ENCODE measurements at places on chromosomes 11 and 22. TPM values are rescaled to one million over a fixed set of nuclear protein-coding genes. Genes with fewer than 3 reads are reported as not detected.

DNA sequence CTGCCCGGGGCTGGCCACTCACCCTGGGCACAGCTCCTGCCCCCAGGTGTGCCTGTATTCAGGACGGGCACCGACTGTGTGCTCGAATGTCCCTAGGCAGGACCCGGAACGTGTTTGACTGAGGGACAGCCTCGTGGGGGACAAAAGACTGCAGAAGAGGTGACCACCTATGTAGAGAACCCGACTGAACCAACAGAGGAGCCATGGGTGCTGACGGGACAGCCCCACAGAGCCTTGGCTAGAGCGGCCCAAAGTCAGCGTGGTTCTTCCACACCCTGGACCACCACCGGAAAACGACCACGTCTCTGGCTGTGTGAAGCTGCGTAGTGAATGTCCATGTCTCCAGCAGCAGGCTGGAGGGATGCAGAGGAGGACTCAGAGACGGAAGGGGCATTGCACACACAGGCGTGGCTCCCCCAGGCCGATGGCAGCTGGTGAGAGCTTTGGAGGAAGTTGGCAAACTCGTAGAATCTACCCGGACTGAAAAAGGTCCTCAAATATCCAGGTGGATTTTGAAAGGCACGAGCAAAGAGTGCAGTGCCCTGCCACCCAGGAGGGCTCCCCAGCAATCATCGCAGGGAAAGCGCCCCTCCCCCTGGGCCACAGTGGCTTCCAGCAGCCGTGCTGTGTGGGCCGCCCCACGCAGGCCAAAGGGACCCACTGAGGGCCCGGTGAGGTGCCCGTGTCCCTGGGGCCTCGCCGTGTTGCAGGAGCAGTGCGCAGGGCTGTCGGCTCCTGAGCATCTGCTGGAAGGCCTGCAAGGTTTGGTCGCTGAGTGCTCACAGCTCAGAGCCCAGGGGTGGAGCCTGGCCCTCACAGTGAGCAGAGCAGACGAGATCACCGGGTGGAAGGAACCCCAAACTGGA lies 17.5 kb upstream of the MUC5B start:
- H3K4me3 ChIP-seq = no peak overlapping the region
- no peak overlapping the region for H3K27ac ChIP-seq
- no peaks in the 10 kb centered on the region for H3K27me3 ChIP-seq
- H3K4me1 ChIP-seq = no peaks in the 10 kb centered on the region
- no peaks in the 10 kb centered on the region for H3K36me3 ChIP-seq

DNA sequence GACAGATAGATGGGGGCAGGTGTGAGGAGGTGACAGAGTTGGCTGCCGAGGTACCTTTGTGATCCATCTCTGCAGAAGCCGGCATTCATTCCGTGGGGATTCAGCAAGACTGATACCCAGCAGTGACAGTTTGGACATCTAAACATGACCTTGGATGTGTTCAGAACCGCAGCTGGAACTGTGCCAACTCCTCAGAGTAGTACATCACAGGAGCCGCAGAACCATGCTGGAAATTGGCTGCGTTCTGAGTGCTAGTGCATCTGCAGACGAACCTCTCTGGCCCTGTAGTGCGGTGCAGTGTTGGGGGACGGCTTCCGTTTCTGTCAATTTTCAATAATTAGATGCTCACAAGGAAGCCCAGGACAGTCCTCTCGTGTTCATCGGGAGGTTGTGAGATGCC lies 772.1 kb downstream of the NTM start:
- no peak overlapping the region for H3K27ac ChIP-seq
- H3K4me3 ChIP-seq = no peak overlapping the region
- no peaks in the 10 kb centered on the region for H3K27me3 ChIP-seq
- no peak for DNase-seq
- no peaks in the 10 kb centered on the region for H3K36me3 ChIP-seq

GRCh38 chr11:44029977-44030911 lies 17.5 kb upstream of the ACCSL start:
- DNase-seq = no peak
- no peaks in the 10 kb centered on the region for H3K36me3 ChIP-seq
- no peak overlapping the region for H3K4me3 ChIP-seq
- H3K27ac ChIP-seq = no peak overlapping the region
- no peaks in the 10 kb centered on the region for H3K4me1 ChIP-seq

DNA sequence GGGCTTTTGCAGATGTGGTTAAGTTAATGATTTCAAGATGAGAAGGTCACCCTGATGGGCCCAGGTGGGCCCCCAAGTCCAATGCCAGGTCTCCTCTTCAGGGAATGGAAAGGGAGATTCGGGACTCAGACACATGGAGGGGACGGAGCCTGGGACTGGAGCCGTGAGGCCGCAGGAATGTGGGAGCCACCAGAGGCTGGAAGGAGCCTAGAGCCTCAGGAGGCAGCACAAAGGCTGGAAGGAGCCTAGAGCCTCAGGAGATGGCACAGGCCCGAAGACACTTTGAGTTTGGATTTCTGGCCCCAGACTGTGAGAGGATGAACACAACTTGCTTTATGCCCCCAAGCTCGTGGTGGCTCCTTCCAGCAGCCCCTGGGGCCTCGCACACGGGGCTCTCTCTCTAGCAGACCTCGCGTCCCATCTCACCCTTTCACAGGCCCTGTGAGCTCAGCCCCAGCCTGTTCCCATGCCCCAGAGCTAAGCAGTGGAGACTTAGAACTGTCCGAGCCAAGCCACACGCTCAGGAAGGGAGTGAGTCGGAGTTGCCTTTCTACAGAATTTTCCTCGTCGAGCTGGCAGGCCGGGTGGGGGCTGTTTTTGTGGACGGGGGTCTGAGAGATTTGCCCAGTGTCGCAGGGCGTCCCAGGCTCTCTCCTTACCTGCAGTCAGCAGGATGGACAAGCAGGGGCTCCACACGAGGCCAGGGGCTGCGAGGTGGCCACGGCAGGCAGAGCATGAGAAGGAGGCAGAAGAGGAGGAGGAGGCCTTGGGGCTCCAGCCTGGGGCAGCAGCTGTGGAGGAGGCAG lies 937.6 kb downstream of the BRD1 start:
- H3K27ac ChIP-seq = no peak overlapping the region
- no peak overlapping the region for H3K4me3 ChIP-seq
- DNase-seq = peak; percentile 23
- H3K36me3 ChIP-seq = no peaks in the 10 kb centered on the region
- H3K27me3 ChIP-seq = no peaks in the 10 kb centered on the region
- H3K4me1 ChIP-seq = no peaks in the 10 kb centered on the region

- no peak overlapping the region for H3K27ac ChIP-seq
- H3K27me3 ChIP-seq = peaks cover 3% of the 10 kb centered on the region
- H3K36me3 ChIP-seq = peaks cover 2% of the 10 kb centered on the region
- no peak overlapping the region for H3K4me3 ChIP-seq
Measured at GRCh38 chr22:44801476-44801875, 49.1 kb downstream of the ARHGAP8 start.

DNA sequence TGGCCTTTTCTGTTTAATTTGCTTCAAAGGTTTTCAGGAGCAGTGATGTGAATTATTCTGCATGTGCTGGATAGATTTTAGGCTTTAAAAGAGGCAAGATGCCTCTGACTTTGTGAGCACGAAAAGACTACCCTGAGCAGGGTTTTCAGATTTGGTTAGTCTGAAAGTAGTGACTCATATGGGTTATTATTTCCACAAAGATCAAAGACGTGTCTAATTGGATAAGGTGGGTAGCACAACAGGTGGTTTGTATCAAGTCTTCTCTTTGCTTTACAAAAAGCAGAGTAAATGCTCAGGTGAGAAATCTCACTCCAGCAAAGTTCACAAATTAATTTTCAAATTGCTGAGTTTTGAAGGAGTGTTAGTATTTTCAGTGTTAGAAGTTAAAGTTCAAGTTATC lies 37.6 kb upstream of the DBX1 start:
- no peak for DNase-seq
- H3K4me3 ChIP-seq = no peak overlapping the region
- H3K36me3 ChIP-seq = no peaks in the 10 kb centered on the region

- H3K4me3 ChIP-seq = no peak overlapping the region
- H3K36me3 ChIP-seq = peaks cover 5% of the 10 kb centered on the region
- no peak overlapping the region for H3K27ac ChIP-seq
- H3K4me1 ChIP-seq = peaks cover 28% of the 10 kb centered on the region
Measured at GRCh38 chr11:119210050-119210449, 3.9 kb downstream of the CBL start.

DNA sequence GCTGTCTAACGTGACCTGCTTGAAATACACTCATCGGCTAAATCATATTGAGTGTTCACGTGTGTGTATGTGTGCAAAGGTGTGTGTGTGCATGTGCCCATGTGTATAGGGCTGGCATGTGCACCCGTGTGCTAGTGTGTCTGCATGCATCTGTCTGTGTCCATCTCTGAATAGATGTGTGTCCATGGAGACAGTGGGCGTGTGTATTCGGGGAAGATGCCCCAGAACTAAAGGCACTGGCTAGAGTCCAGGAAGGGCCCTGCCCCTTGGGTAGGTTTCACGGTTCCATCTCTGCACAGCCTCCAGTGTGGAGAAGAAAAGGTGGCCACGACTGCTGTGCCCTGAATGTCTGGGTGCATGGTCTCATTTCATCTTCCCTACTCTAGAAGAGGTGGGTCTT lies 220.3 kb downstream of the MN1 start:
- H3K27me3 ChIP-seq = peaks cover 8% of the 10 kb centered on the region
- no peaks in the 10 kb centered on the region for H3K4me1 ChIP-seq

GRCh38 chr11:20926799-20927540 lies 257.6 kb downstream of the NELL1 start:
- no peak overlapping the region for H3K27ac ChIP-seq
- no peaks in the 10 kb centered on the region for H3K4me1 ChIP-seq
- no peaks in the 10 kb centered on the region for H3K36me3 ChIP-seq
- H3K27me3 ChIP-seq = no peaks in the 10 kb centered on the region

DNA sequence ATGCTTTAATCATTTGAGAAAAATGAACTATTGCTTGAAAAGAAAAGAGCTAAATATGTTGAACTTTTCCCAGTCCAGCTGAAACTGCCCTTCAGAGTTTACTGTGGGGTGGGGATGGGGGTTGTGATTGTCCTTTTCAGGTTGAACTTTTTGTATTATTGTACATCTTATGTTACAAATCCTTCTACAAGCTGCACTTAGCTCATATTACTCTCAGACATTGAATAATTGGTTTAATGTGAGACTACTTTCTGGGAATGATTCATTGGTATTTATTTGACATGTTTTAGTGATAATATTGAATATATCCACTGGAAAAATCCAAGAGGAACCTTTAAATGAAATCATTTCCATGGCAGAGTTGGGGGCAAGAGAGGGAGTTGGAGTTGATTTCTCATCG lies 84.9 kb downstream of the ATXN10 start:
- H3K4me3 ChIP-seq = no peak overlapping the region
- no peaks in the 10 kb centered on the region for H3K27me3 ChIP-seq
- H3K27ac ChIP-seq = no peak overlapping the region
- H3K36me3 ChIP-seq = peaks cover 1% of the 10 kb centered on the region
- no peak for DNase-seq
- H3K4me1 ChIP-seq = peaks cover 4% of the 10 kb centered on the region

GRCh38 chr11:68076371-68077042 lies 37.7 kb downstream of the TCIRG1 start:
- no peak for DNase-seq
- H3K4me3 ChIP-seq = no peak overlapping the region
- H3K36me3 ChIP-seq = no peaks in the 10 kb centered on the region
- no peaks in the 10 kb centered on the region for H3K4me1 ChIP-seq

DNA sequence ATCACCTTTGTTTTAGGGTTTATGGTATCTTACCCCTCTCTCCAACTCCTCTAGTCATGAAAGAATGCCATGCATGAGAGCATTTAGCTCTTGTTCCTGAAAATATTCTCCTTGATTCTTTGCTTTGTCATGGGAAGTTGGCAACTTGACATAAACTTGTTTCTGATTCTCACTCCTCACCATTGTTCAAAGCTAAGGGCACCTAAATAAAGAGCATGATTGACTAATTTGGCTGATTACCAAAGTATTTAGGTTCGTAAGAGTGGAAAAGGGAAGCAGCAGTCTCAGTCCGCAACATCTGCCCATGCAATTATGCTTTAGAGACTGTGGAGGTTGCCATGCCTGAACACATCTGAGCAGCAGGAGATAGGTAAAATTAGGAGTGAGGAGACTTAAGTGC lies 26.4 kb downstream of the OR52K1 start:
- no peaks in the 10 kb centered on the region for H3K36me3 ChIP-seq
- peaks cover 12% of the 10 kb centered on the region for H3K4me1 ChIP-seq
- no peak overlapping the region for H3K27ac ChIP-seq

GRCh38 chr22:49914256-49914655 lies 4.0 kb downstream of the ALG12 start:
- no peaks in the 10 kb centered on the region for H3K27me3 ChIP-seq
- no peak overlapping the region for H3K4me3 ChIP-seq
- peaks cover 2% of the 10 kb centered on the region for H3K36me3 ChIP-seq
- no peak overlapping the region for H3K27ac ChIP-seq
- DNase-seq = no peak

DNA sequence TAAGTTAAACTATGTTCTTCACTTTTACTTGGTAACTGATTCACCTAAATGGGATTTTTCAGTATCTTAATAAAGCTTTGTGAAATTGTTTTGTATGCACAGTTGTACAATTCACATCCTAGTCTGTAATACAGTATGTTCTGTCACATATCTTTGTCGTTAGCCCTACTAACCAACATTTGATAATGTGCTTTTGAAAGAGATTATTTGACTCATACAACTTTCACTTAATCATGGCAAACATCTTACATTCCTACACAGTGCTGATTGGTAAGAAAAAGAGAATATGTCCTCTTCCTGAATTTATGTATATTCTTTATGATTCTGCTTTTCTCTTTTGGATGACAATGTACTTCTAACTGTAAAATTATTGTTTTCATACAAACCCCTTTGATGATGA lies 234.5 kb downstream of the METTL15 start:
- H3K36me3 ChIP-seq = no peaks in the 10 kb centered on the region
- H3K27ac ChIP-seq = no peak overlapping the region
- H3K4me3 ChIP-seq = no peak overlapping the region
- no peak for DNase-seq

DNA sequence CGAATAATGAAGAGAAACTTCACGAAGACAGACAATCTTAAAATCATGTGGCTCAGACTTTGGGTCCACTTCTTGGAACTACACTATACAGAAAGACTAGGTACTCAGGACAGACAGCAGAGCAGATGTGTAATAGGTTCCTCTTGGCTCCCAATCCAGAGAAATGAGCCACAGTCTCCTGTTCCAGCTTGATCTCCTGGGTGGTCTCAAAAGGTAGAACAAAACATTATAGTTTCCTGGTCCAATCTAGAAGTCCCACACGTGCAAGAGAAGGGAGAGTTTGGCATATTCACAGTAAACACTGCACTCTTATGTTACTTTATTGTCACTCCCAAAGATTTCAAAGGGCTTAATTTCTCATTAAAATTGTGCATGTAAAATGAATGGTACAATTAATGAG lies 134.5 kb upstream of the FIBIN start:
- H3K27me3 ChIP-seq = no peaks in the 10 kb centered on the region
- no peak overlapping the region for H3K27ac ChIP-seq
- DNase-seq = no peak
- H3K36me3 ChIP-seq = no peaks in the 10 kb centered on the region
- H3K4me1 ChIP-seq = no peaks in the 10 kb centered on the region

- H3K4me3 ChIP-seq = no peak overlapping the region
- peaks cover 33% of the 10 kb centered on the region for H3K27me3 ChIP-seq
- H3K36me3 ChIP-seq = no peaks in the 10 kb centered on the region
- H3K4me1 ChIP-seq = no peaks in the 10 kb centered on the region
- no peak overlapping the region for H3K27ac ChIP-seq
- DNase-seq = no peak
Measured at GRCh38 chr11:116527180-116527991, 245.4 kb downstream of the BUD13 start.

Gene OR5B21
- 0.96 TPM for total RNA-seq

Gene PDE2A
- 0.75 TPM for total RNA-seq

Gene GPR83
- total RNA-seq = 0.05 TPM

Gene KRTAP5-10
- total RNA-seq = not detected

Gene CCDC83
- not detected for total RNA-seq

Gene SVIP
- 38.4 TPM for total RNA-seq

Gene DMC1
- 13.6 TPM for total RNA-seq

Measured in activated CD8-positive, alpha-beta memory T cell treated with anti-CD3 and anti-CD28 coated beads, Interleukin-2, amount 10 ng/mL, durations not matched to agents 7 days and 5 days (primary cell).